ENCODE measurements at places on chromosomes 3 and 15.

DNA sequence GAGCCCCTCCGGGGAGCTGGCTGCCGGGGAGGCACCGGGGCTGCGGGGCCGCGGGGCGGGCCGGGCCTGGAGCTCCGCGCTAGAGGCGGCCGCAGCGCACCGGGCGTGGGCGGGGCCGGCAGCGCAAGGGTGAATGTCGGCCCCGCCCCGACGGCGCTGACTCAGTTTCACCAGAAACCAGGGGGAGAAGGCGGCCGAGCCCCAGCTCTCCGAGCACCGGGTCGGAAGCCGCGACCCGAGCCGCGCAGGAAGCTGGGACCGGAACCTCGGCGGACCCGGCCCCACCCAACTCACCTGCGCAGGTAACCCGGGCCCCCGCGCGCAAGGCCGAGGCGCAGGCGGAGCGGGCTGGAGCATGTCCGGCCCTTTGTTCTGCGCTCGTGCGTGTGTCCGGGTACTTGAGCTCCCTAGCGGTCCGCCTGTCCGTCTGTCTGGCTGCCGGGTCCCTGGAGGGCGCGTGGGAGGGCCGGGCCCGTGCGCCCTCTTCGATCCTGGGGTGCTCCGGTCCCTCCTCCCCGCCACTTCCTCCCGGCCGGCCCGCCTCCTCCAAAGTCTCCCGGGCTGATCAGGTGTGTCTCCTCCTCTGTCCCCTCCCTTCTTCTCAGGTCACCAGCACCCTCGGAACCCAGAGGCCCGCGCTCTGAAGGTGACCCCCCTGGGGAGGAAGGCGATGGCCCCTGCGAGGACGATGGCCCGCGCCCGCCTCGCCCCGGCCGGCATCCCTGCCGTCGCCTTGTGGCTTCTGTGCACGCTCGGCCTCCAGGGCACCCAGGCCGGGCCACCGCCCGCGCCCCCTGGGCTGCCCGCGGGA is at the start of gene SPINT1:
SPINT1 (plus strand) TSS at position 164 of the 811 bp plus-strand sequence; CDS start at position 671, 507 bp downstream.
- no peak for DNase-seq

GRCh38 chr15:38598749-38599148 is 34.1 kb upstream of the RASGRP1 start:
- no peak for DNase-seq

GRCh38 chr3:144564011-144564410 is 592.4 kb downstream of the DIPK2A start:
- no peak for DNase-seq

GRCh38 chr15:99169769-99170311 is 65.0 kb downstream of the SYNM start:
- DNase-seq = no peak

GRCh38 chr3:112848196-112848595 is 1.5 kb upstream of the CD200R1L start:
- DNase-seq = no peak

Data from HEK293T (cell line).